ENCODE measurements at places on chromosomes 3 and 15.

- DNase-seq, result no peak
Observed at GRCh38 chr3:76028774-76029173, 243.4 kb upstream of the ZNF717 start.

- no peak for DNase-seq
Observed at GRCh38 chr3:128655531-128655930, 4.9 kb upstream of the RPN1 start.

DNA sequence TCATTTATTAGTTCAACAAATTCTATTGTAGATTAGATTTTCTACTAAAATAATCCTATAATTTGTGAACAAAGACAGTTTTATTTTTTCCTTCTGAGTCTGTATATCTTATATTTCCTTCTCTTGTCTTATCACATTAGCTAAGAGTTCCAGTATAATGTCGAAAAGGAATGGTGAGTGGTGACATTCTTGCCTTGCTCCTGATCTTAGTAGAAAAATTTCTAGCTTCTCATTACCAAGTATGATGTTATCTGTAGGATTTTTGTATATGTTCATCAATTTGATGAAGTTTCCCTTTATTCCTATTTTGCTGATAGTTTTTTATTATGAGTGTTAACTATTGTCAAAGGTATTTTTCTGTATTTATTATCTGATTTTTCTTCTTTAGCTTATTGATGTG is 756.6 kb upstream of the BCHE start:
- DNase-seq, result no peak

GRCh38 chr3:194287374-194287773 is 63.8 kb downstream of the CPN2 start:
- DNase-seq, result no peak

GRCh38 chr3:87270908-87271700 is 5.3 kb downstream of the POU1F1 start:
- no peak for DNase-seq

Measured in Karpas-422 (cell line).